PC-9 (cell line): ENCODE measurements at places on chromosomes 12 and 14.
A peak's percentile ranks its signal among the peaks of the same experiment; 100 is the strongest.

- DNase-seq, result no peak
Observed at GRCh38 chr12:55654511-55655214, 18.0 kb downstream of the OR10P1 start.

DNA sequence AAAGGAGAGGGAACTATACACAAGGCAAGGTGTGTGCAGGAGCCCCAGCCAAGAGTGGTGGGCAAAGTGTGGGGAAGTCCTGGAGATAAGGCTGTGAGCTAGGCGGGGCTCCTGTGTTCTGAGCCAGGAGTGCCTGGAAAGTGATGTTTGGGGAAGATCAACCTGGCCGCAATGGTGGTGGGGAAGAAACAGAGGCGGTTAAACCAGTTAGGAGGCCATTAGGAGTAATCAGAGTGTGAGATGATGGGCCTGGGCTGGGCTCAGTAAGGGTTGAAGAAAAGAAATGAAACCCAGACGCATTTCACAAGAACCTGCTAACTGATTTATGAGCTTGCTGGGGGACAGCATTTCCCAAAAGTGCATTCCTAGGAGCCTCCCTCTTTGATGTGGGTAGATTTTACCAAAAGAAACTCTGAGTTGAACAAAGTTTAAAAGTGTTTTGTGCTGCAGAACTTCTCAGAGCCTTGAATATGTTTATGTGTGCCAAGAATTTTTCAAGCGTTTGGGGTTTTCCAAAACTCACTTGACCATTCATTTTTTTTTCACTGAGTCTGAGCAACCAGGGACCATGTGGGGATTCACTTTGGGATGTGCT, 34.2 kb upstream of the LRP1-AS start:
- no peak for DNase-seq

DNA sequence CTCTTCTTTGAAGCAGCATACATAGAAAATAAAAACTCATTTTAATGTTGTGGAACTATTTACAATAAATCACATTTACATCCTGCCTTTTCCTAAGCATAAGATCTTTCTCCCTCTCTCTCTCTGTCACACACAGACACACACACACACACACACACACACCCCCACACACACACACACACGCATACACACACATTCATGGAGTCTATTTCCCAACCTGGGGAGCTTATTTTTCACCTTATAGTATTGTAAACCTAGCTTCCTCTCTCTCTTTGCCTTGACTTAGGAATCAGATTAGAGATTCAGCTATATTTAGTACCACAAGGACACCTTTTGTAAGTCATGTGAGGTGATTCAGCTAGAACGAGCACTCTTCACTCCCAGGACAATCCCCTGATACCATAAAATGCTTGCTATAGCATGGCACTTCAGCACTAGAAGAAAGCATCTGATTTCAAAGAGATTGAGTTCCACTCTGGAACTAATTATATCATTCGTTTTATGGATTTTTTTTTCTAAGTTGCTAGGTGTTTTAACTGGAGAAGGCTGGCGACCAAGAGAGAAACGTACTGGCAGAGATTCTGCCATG, 23.6 kb downstream of the TMEM30B start:
- DNase-seq, result no peak

GRCh38 chr12:21774358-21775132, at the start of gene KCNJ8:
TSS of gene KCNJ8 (minus strand) at chr12:21774706. CDS start at chr12:21773616, 1,090 bp downstream.
- no peak for DNase-seq

- DNase-seq, result no peak
Observed at GRCh38 chr14:65937079-65937959, 524.8 kb downstream of the FUT8 start.

DNA sequence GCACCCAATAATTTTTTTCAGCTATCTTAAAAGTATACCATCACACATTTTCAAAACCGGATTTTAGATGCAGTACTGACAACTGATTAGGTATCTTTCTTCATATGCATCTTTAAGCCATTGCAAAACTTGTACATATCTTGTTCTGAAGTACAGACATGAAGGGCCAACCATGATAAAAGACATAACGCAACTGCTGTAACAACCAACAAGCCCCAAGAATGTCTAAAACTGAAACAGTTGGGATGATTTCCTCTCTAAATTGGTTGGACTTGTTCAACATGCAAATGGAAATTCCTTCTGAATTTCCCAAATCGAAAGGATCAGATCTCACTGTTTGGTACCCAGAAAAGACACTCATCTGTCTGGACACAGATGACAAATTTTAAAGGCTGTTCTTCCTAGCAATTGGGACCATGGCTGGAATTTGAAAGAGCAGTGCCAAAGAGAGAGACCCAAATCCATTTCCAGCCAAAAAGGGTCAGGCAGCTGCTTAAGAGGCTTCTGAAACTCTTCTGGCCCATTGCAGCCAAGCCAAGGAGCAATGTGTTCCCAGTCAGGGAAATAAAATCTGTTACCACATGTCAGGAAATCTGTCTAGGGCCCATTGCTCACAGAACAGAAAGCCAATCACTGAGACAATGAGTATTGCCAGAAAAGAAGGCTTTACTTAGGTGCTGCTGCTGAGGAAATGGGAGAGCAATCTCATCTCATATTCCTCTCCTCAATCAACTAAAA, 1122.4 kb upstream of the USP15 start:
- DNase-seq, result no peak

DNA sequence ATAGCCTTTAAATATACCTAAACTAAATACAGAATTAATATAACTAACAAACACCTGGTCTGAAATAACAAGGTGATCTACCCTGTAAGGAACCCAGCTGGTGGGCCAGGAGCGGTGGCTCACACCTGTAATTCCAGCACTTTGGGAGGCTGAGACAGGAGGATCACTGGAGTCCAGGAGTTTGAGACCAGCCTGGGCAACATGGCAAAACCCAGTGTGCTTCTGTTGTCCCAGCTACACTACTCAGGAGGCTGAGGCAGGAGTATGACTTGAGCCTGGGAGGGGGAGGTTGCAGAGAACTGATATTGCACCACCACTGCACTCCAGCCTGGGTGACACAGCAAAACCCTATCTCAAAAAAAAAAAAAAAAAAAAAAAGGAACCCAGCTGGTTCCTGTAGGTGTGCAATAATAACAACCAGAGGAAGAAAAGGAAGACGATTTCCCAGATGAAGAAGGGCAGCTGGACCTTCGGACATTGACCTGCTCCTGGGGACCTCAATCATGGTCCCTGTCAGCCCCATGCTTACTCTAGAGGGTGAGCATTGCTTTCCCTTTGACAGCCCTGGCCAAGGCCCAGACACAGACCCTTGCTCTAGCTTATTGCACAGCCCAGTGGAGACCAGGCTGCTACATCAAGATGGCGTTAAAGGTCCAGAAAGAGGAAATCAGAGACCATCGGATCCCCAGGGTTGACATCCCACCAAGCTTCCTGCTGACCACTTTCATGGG, 5.4 kb downstream of the FOS start:
- DNase-seq, result peak; percentile 49

DNA sequence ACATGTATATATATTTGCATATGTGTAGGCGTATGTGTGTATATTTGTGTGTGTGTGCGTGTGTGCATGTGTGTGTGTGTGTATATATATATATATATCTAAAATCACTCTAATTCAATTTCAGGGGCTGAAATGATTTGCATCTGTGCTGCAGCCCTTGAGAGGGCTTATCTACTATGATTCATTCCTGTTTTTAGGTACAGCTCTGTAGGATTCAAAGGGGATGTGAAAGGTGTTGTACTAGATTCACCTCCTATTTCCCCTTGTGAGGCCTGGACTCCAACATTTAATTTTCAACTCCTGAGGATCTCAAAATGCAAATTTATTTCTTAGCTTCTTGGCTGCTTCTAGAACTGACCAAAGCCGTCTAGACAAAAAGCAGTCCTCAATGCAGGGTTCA, 11.1 kb downstream of the ERP27 start:
- DNase-seq, result no peak

DNA sequence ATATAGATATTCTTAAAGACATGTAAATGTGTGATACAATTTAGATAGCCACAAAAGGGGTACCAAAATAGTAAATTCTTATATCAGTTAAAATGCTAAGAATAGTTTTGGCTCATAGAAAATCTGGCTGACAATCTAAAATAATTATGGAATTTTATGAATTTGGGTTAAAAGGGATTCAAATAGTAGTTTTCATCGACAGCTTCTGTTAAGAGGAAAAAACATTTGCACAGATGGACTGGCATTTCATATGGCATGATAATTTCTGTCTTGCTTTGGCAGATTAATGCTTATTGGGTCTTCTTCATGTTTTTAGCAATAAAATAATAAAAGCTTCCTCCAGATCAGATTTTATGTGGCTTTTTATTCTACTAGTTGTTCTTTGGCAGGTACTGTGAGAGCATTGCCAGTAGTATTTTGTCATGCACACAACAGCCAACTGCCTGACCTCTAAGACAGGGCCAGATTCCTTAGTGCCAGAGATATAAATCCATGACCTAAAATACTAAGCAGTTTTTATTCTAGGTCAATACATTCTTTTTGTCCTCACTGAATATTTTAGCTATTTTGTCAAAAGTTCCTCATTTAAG, 9.1 kb downstream of the ABCD2 start:
- DNase-seq, result no peak

DNA sequence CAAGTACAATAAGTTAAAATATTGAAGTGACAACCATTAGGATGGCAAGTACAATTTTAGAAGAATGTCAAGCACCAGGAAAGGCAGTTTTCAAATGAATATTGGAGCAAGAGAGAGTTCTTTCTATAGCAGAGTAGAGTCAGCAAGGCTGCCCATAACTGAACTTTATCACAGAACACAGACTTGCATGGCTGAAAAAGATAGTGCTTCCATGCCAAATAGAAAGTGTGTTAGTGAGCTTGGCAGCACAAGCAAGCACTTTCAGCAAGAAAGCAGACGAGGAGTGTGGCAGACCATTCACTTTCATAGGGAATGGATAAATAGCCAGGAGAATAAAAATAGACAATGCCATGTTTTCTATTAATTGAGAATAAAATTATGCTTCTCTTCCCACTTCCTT, 647.0 kb upstream of the MGAT4C start:
- DNase-seq, result no peak

DNA sequence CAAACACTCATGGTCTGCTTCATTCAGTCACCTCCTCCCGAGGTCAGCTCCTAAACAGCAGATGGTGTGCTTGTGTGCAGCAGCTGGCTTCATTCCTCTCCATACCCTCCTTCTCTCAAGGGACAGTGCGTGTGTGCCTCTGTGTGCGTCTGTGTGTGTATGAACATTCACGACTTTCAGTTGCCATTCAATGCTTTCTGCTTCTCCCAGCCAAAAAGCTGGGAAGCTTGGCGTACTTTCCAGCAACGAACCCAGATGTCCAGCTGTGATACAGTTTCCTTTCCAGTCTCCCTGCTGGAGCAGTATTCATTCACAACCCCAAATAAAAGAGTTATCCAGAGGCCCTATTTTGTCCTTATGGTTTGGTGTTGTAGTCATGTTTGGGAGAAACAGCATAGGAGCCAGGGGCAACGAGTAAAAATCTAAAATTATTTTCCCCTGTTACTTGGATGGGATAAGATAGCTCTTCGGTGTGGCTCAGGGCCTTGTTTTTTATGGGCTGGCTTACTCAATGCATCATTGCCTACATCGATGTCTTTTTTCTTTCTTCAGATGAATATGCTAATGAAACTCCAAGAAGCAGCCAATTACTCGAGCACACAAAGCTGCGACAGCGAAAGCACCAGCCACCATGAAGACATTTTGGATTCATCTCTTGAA, 379.3 kb downstream of the NAV3 start:
- no peak for DNase-seq

DNA sequence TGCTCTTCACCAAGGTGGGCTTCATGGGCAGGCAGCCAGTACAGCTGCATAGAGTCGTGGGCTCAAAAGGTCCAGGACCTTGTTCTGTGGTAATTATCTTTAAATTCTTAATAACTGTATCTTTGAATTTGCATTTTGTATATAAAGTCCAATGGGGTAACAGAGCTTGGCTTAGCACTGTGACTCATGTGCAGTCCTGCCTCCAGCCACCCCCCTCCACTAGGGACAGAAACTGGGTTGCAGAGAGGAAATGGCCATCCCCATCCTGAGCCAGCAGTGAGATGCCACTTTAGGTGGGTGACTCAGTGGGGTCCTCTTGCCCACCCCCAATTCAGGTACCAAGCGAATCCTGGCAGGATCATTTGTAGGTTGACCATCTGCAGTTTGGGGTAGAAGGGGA, 48.1 kb downstream of the EPS8 start:
- DNase-seq, result no peak

GRCh38 chr12:3371018-3371417, 120.0 kb upstream of the PRMT8 start:
- no peak for DNase-seq

GRCh38 chr12:39157696-39158342, 252.4 kb upstream of the CPNE8 start:
- no peak for DNase-seq

DNA sequence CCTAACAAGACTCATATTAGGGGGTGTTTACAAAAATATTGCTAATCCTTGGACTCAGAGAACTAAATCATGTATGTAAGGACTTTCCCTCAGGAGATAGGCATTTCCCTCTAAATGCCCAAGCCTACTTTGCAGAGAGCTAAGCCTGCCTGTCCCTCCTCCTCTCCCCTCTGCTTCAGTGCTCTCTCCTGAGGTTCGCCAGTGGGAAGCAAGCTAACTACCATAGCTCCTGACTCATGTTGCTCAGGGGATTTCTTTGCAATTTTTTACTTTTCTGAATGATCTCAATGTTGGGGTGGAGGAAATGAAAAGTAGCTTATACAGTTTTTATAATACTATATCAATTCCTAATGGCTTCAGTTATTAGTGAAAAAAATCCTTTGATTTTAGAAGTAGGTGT, 29.6 kb downstream of the IFT43 start:
- DNase-seq, result no peak

DNA sequence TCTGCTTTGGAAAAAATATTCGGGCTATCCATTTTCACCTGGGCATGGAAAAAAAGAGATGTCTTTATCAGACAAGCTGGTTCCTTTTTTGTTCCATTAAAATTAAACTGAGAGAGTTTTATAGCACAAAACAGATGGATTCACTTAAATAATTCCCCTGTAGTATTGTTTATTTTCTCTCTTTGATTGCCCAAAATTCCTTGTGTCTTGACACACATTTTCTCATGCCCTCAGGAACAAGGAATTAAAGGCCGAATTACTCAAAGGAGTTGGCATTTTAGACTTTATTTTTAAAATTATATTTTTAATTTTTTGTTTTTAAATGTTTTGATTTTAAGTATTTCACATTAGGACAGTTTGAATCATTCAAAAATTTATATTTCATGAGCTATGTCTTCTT, 69.6 kb upstream of the SLCO1C1 start:
- no peak for DNase-seq

DNA sequence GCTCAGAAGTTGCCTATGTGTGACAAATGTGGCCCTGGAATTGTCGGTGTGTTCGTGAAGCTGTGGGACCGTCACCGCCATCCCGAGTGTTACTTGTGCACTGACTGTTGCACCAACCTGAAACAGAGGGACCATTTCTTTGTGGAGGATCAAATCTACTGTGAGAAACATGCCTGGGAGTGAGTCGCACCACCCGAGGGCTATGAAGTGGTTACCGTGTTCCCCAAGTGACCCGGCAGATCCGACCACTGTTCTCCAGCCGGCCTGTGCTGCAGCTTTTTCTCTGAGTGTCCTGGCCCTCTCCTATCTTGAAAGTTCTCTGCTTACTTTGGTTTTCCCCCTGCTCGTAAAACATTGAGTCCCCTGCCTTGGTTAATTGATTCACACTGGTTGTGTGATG, 65.3 kb downstream of the VCPKMT start:
- DNase-seq, result no peak
